ENCODE measurements at places on chromosomes 13 and 19.
A peak's percentile ranks its signal among the peaks of the same experiment; 100 is the strongest.

- no peak for DNase-seq
Observed at GRCh38 chr19:13831537-13832467, 36.6 kb downstream of the ZSWIM4 start.

DNA sequence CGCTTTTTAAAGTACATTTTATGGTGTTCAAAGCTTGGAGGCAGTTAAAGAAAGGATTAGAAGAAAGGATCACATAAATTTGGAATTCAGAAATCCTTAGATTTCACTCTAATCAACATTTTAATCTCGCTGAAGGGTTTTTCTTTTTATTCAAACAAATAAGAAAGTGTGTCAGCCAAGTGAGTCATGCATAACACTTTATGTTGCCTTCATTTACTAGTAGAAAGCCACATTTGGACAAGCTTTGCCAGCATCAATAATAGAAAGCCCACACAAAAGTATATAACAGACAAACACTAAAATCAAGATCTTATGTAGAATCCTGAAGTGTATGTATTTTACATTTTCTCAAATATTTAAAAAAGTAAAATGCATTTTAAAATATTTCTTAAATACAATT, 154.9 kb upstream of the TRPC4 start:
- no peak for DNase-seq

- no peak for DNase-seq
Observed at GRCh38 chr13:41652735-41653361, 195.5 kb downstream of the RGCC start.

DNA sequence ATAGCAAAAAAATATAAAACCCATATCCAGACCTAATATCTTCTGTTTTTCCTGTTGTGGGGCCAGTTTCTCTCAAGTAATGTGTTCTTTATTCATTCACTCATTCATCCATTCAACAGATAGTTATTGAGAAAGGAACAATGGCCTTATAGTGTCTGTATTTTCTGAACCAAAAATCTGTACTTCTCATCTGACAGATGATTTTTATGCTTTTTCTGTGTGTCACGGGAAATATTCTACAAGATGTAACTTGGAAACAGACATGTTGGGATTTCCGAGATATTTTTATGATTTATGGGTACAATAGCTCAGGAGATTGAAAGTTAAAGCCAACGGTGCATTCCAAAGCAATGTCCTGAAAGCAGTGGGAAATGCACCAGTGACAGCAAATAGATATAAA, 5.7 kb downstream of the ACOD1 start:
- no peak for DNase-seq

DNA sequence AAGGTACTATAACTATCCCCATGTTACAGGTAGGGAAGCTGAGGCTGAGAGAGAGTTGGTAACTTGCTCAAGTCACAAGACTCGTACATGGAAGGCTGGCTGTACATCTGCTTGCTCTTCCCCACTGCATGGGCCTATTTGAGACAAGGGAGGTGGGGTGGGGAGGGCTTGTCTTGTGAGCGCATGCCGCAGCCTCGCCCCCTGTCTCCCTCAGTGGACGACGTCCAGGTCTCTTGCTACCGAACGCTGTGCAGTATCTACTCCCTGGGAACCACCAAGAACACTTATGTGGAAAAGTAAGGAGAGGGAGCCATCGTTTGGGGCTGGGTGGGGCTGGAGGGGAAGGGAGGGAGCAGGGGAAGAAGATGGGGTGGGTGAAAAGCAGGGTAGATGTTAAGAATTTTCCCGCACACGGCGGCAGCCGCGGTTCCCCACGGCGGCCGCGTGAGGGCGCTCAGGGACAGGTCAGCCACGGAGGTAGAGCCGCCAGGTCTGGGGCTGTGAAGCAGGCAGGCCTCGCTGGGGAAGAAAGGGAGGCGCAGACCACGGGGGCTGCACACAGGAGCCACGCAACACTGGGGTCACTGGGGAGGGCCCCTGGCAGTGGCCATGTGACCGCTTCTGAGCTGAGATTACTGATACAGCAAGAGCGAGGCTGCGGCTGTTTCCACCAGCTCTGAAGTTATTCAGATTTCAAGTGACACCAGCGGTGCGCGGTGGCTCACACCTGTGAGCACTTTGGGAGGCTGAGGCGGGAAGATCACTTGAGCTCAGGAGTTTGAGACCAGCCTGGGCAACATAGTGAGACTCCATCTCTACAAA, 81.5 kb downstream of the RYR1 start:
- DNase-seq, result peak; percentile 8

All from DMS153 (cell line).